ENCODE measurements at places on chromosomes 2 and 18. TPM values are rescaled to one million over a fixed set of nuclear protein-coding genes. Genes with fewer than 3 reads are reported as not detected.

The NIF3L1 gene
- 26.7 TPM for total RNA-seq

DNA sequence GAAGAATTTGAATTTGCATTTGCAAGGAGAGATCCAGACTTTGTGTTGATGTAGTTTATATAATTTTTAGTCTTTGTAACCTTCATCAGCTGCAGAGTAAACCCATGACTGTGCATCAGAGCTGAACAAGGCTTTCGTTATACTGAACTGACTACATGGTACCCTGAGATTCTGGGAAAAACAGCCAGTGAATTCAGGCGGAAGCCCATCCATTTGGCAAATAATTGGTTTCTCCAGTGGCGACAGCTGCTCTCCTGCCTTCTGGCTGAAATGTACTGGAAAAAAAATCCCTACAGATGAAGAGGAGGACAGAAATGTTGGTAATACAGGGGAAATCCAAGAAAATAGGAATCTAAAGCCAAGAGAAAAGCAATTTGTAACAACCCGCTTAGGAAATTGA, 657.5 kb upstream of the CDH7 start:
- DNase-seq = no peak

GRCh38 chr2:12712881-12713280, 3.9 kb upstream of the TRIB2 start:
- no peak for DNase-seq

- DNase-seq = no peak
These were observed 4.5 kb downstream of the PSTPIP2 start for GRCh38 chr18:46067438-46068007.

DNA sequence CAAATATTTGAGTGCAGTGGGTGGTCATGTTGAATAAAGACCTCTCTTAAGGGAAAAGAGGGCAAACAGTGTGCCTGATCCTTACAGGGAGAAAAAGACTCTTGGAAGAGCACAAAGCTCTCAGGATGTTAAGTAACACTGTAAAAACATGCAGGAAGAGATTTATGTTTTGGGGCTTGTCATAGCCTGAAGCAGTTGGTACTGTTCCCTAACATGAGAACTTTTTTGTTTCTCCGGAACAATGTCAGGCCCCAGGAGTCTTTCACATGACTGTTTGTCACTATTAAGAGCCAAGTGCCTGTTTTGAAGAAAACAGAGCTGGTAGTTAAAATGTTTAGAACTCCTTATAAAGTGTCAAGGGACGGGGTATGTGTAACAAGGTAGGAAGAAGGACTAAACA, 83.7 kb upstream of the B3GNT2 start:
- no peak for DNase-seq

DNA sequence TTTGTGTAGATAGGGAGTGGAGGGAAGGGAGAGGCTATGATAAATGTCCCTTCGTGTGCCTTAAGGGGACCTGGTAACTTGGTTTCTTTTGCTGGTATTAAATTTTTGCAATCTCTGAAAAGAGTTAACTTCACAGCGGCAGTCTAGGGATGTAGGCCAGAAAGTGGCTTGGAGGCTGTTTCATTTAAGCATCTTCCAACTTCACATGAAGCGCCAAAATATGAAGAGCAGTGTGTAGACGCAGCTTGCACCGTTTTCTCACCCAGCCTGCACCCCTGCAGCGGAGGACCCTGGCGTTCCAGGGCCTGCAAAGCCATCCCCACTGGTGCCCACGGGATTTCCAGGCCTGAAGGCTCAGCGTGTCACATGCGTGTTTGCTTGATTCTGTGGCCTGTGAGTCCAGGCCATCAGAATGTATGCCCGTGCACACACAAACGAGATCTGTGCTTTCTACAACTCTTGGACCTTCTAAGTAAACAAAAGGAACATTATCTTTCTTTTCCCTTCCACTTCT, 87.2 kb upstream of the EPB41L3 start:
- no peak for DNase-seq

DNA sequence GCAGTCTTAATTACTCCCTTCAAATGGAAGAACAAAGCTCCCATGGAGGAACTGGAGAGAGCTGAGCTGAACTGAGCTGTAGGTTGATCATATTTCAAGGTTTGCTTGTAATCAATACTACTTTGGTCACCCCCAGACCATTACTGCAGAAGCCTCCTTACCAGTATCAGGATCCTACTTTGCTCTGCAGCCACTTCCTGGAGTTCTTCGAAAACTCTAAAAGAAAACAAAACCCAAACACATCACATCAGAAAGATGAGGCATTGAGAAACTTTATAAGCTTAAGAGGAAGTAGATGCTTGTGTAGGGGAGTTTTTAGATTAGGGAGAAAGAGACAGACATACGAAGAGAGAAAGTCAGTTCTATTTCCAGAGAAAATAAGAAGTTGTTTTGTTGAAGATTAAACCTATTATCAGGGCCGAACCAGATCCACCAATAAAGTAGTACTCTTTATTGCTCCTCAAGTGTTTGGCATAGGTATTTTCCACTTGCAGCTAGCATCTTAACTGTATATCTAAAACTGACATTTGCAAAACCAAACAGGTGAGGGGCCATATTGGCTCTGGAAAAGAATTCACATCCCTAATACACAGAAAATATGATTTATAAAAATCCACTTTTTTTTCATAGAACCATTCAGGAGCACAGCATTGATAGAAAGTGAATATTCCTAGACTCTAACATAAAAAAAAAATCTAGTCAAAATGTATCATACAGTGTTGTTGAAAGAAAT, 166.9 kb upstream of the KLF7 start:
- no peak for DNase-seq

The C2orf76 gene
- 4.7 TPM for total RNA-seq

The TET3 gene
- 17.8 TPM for total RNA-seq

DNA sequence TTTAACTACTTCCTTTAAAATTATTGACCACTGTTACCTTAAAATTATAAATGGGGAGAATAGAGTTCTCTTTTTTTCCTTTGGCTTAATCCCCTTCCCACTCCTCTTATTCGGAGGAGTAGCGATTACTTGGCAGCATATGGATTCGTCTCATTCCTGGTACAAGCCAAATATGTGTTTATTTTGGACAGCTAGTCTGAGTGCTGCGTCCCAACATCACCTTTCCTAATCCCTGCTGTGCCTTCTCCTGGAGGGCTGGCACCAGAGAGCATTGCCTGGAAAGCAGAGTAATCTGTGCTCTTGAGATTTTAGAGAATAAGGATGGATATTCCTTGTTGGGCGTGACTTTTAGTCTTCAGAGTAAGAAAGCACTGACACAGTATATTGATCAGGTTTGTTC, 185.6 kb downstream of the AGAP1 start:
- DNase-seq = no peak

GRCh38 chr18:47108998-47109405, 41.3 kb downstream of the HDHD2 start:
- no peak for DNase-seq

GRCh38 chr2:57407772-57408201, 638.8 kb upstream of the VRK2 start:
- DNase-seq = no peak

The PAX8 gene
- total RNA-seq = 1.9 TPM

The MALT1 gene
- 30.9 TPM for total RNA-seq

DNA sequence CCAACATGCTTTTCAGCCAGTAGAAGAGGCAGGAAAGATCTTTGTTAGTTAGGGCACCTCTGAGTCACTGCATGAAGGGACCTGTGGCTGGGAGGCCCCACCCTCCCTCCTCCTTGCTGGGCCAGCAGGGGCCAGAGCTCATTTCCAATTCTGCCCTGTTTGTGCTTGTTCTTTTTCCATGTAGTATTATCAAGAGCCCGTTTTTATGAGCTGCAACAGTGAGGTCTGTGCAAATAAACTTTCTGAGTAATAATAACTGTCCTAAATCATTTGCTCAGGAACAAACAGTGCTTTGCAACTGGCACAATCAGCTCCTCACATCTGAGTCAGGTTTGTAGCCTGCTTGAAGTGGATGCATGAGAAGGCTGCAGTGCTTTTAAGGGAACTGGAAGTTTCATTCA, 128.0 kb downstream of the ARL4C start:
- no peak for DNase-seq

- DNase-seq = no peak
These were observed 996.2 kb upstream of the FANCL start for GRCh38 chr2:59237311-59237710.

- no peak for DNase-seq
These were observed 60.7 kb downstream of the NABP1 start for GRCh38 chr2:191738667-191739066.

The AKAIN1 gene
- not detected for total RNA-seq

The SCTR gene
- 0.25 TPM for total RNA-seq

- no peak for DNase-seq
These were observed 77.3 kb downstream of the AGAP1 start for GRCh38 chr2:235570966-235571692.

DNA sequence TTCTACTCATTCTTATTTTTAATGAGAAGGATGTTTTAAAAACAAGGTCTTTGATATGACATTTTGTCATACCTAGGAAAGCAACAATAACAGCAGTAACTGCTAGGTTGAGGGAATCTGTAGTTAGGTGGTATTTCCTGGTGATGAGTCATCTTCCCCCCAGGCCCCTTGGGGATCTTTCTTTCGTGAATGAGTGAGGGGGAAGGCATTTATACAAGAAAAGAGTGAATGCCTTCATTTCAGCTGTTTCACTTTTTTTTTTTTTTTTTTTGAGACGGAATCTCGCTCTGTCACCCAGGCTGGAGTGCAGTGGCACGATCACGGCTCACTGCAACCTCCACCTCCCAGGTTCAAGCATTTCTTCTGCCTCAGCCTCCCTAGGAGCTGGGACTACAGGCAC, 108.6 kb downstream of the MAP4K4 start:
- no peak for DNase-seq

DNA sequence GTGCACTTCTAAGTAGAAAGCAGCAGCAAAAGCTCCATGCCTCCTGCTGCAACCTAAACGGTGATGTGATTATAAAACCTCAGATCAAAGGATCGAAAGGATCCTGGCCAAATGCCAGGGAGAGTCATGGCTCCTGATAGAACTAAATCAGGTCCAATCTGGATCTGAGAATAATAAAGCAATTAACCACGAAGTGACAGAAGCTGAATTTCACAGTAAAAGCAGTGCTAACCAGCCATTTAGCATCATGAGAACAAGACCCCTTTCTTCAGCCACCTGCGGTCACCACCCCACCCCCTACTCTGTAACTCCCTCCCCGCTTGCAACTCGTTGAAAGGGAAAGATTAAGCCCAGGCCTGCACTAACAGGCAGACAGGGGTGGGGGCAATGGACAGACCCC, 748.7 kb downstream of the BCL11A start:
- no peak for DNase-seq

DNA sequence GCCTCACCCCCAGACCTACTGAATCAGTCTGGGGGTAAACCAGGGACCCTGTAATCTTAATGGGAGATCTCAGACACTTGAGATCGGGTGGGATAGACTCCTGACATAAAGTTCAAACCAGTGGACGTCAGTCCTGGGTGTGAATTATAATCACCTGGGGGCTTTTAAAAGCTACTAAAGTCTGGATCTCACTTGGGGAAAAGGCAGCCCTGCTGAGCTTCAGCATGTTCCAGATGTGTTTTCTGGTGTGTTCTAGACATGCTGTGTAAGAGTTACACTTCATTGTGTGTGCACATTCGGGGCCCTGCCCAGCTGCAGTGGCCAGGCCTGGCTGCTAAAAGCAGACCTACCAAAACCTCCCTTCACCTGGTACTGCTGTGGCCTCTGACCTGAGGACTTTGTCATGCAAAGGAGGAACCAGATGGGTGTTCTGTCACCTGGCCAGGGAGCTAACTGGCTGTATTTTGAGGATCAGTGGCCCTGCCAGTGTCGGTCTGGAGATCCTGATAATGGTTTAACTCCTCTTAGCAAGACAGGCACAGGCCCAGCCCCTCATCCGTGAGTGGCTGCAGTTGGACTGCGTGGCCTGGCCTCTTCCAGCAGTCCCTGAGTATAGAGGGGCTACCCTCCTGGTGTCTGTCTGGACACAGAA, 10.6 kb downstream of the RRM2 start:
- no peak for DNase-seq

The LYG1 gene
- total RNA-seq = 1.1 TPM

The RAD51AP2 gene
- 0.12 TPM for total RNA-seq
